ENCODE measurements at places on chromosomes 3 and 15.

- DNase-seq, result no peak
Measured at GRCh38 chr15:57017024-57017423, 98.6 kb downstream of the TCF12 start.

DNA sequence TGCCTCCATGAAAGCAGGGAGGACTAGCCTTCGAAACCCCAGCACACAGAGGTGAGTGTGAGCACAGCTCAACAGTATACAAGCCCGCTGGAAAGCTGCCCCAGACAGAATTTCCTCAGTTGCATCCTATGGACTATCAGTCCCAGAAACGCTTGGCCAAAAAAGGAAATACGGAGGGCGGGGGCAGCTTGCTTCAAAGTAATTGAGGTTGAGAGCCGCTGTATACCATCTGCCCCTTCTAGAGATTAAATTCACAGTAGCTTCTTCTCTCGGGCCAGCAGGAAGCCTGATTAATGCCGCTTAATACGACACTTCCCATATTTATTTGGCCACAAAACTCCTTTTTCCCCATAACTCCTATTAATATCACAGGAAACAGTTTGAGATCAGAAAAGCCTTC, 88.7 kb downstream of the LIPC start:
- DNase-seq, result no peak

DNA sequence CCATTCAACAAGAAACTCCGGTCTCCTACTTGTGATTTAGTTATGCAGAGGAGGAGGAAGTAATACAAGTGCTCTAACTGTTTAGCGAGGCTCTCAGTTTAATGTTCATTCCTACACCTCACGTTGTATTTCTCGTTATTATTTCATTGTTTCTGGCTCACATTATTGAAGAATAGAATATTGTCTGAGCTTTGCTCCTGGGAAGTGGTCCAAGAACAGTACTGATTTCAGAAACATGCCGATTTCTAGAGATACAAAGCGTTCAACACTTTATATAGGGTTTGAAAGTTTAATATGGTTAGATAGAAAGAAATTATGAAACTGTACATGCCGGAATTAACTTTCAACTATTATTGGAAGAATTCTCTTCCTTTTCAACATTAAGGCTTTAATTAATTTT, 1145.5 kb downstream of the TBL1XR1 start:
- no peak for DNase-seq

DNA sequence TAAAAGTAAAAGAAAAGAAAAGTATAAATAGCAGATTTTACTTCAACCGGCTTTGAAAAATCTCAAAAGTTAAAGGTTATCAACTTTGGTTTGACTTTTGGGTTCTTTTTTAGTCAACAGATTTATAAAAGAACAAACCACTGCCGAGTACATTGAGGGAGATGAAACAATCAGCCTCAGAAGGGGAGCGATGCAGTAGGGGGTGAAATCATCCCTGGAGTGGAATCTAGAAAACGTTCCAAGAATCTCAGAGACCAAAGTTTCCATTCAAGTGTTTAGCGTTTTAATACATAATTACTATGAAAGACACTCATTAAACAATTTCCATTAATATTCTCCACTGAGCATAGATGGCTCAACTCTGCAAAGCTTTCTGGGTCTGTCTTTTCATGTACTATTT, 745.5 kb downstream of the NR2F2 start:
- no peak for DNase-seq

DNA sequence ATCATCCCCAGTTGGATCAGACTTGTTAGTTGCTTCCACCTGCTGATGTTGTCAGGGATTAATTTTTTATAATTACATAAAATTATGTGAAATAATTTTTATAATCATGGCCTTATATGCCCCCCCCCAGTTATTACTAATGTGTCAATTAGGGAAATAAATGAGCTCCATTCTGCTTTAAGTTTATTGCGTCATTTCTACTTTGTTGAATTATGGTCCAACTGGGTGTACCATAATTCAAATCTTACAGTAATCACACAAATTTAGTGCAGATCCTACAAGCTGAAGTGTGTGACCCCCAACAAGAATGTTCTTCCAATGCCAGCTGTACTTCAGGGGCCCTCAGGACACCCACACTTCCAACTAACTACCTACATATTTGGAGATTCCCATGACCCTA, 7.5 kb upstream of the NDN start:
- DNase-seq, result no peak

DNA sequence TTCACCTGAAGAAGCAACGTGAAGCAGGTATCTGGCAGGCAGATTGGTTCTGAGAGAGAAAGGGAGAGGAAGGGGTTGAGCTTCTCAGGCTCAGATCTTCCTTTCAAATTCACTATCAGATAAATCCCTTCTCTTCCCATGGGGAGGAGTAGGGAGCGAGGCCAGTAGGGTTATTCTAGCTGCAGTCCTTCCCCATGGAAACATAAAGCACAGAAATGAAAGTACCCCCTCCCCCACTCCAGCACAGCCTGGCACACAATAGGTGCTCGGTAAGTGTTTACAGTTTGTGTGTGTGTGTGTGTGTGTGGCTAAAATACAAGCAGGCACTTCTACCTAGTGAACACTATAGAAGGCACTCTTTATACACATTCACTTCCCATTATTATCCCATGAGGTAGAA, 20.8 kb upstream of the VPS8 start:
- DNase-seq, result no peak

DNA sequence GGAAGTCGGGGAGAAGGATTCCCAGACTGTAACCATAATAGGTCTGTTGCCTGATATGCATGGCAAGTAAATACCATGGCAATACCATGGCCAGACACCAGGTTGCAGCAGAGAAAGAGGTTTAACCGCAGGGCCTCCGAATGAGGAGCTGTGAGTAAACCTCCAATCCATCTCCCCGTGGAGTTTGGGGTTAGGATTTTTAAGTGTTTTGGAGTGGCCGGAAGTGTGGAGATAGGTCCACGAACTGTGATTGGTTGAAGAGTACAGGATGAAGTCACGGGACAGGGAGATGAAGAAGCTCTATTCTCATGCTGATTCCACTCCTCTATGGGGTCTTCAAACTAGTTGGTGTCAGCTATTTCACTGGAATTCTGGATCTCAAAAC, 127.9 kb downstream of the ST8SIA2 start:
- DNase-seq, result peak; percentile 17

GRCh38 chr3:168615493-168616020, 519.8 kb upstream of the GOLIM4 start:
- no peak for DNase-seq

DNA sequence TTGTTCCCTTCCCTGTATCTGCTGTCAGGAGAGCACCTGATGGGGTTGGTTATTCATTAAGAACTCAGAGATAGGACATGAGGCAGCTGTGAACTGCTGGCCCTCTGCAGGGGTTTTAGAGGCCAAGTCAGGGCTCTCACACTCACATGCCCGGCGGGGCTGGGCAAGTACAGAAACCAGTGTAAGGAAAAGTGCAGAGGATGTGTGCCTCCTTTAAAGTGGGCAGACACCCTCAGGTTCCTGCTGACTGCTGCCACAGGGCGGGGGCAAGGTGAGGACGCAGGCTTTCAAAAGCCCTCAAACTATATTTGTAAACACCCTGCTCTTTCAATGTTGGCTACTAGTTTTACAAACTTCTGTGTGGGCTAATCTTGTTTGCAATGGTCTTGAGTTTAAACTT, 22.4 kb downstream of the CXCR6 start:
- no peak for DNase-seq

GRCh38 chr3:23000371-23000770, 202.8 kb upstream of the UBE2E2 start:
- no peak for DNase-seq

GRCh38 chr3:167394003-167394402, 13.9 kb upstream of the ZBBX start:
- DNase-seq, result no peak

- no peak for DNase-seq
Measured at GRCh38 chr3:131072099-131072559, 45.5 kb downstream of the NEK11 start.

GRCh38 chr3:31710123-31710803, 177.5 kb downstream of the STT3B start:
- DNase-seq, result peak; percentile 61

DNA sequence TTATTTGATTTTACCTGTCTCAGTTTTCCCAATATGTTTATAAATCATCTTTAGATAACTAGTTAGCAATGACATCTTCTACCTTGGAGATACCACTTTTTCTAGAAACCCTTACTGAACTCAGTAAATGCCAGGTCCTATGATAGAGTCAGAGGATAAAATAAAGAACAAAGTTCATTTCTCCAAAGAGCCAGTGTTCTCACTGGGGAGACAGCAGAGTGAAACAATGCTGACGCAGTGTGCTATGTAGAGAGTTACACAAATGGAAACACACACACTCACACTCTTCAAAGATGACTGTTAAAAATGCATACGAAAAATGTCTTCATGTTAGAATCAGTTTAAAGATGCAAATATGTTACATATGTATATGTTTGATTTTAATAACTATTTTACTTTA, 111.3 kb downstream of the PIK3R4 start:
- DNase-seq, result no peak

- DNase-seq, result no peak
Measured at GRCh38 chr15:62450061-62450460, 285.0 kb upstream of the C2CD4B start.

DNA sequence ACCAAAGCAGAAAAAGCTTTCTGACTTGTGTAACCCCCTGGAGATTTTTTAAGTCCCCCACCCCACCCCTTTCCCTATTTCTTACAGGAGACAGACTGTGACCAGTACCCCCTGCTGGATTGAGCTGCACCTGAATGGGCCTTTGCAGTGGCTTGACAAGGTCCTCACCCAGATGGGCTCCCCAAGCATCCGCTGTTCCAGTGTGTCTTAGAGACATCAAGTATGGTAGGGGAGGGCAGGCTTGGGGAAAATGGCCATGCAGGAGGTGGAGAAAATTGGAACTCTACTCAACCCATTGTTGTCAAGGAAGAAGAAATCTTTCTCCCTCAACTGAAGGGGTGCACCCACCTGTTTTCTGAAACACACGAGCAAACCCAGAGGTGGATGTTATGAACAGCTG, 64.1 kb downstream of the AAGAB start:
- DNase-seq, result no peak

- DNase-seq, result no peak
Measured at GRCh38 chr3:76310667-76311066, 525.3 kb upstream of the ZNF717 start.

DNA sequence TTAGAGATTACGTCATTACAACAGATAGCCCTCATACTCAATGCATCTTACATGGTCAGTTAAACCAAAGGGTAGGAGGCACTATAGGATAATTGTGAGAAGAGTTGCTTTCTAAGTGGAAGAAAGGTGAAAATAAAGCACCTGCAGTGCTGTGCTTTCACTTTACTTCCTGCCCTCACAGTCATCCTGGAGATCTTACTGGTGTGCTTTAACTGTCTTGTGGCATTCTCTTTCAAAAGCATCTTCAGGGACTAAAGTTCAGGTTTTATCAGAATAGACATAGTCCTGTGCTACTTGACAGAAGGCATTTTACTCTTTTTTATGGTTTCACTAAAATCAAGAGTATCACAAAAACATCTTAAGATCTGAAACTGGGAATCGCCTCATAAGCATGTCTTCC, 286.6 kb downstream of the ZBTB20 start:
- DNase-seq, result no peak

GRCh38 chr3:31472479-31473390, 60.0 kb upstream of the STT3B start:
- no peak for DNase-seq
